Islet precursor cell (in vitro differentiated cells): ENCODE measurements at places on chromosomes 7 and 10.

- DNase-seq, result no peak
Measured at GRCh38 chr10:109202111-109202510, 721.2 kb downstream of the XPNPEP1 start.

DNA sequence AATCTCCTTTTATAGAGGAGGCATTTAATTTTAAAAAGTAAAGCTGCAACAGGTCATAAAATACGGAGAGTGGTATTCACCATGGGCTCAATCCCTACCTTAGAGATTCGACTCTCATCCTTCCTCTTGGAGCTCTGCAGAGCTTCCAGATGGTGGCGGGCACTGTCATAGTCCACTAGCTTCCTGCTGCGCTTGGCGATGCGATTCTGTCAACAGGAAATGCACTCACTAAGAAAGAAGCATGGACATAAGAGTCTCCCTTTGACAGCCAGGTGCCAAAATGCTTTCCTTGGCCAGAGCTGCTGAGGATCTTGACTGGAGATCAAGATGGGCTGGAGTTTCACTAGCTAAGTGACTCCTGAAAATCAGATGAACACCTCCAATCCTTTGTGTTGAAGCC lies 154.4 kb downstream of the AMPH start:
- no peak for DNase-seq

DNA sequence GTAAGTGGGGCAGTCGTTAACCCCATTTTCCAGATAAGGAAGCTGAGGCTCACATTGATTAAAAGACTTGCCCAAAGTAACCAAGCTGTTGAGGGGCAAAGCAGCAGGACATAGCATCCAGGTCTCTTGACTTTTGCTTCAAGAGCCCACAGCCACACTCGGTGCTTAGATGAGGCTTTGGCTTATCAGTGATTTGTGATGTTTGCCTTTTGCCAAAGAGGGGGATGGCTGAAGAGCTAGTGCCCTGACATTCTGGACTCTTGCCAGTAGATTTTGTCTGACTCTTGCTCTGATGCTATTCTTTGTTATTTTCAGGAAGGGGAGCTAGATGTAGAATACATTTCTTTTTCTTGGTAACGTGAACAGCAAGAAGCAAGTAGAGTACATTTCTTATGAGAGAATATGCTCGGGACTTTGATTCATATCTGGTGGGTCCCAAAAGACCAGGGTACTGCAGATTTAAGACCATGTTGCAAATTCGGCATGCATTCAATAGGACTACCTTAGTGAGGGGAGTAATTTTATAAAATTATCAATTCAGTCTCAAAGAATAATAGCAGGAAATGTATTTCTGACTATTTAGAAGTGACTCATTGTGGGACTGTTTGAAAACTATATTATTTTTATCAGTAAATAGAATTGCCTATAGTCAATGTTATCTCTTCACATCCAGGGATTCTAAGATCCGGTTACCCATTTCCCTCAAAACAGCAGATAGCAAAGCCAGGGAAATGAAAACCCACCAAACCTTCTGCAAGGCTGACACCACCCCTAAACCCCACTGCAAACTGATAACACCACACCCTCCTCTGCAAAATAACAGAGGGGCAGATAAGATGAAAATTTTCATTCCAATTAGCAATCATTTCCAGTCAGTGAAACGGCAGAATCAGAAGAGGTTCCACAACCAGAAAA lies 180.0 kb upstream of the BMPER start:
- peak; percentile 43 for DNase-seq

DNA sequence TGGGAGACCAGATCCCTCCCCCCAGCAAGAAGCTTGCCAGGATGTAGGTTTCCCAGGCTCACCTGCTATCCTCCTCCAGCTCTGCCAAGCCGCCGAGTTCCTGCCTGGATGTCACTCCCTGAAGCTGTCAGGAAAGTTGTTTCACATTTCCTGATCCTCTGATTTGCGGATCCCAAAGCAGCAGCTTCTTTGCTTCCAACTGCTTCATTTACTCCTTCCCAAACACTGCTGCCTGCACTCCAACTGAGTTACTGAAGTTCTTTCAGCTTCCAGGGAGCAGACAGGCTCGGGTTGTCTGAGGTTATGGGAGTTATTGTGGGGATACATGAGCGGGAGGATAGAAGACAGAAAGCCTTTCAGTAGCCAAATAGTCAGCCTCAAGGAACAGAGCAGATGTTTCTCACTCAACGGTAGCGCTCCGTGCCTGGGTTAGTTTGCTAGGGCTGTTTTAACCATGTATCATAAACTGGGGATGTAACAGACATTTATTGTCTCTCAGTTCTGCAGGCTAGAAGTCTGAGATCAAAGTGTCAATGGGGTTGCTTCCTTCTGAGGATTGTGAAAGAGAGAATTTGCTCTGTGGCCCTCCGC lies 516.0 kb downstream of the REEP3 start:
- no peak for DNase-seq

- no peak for DNase-seq
Measured at GRCh38 chr7:5580714-5581395, 157.2 kb upstream of the TNRC18 start.

GRCh38 chr10:33917069-33917780 lies 582.8 kb upstream of the NRP1 start:
- DNase-seq, result no peak

- no peak for DNase-seq
Measured at GRCh38 chr7:25073451-25073850, 51.6 kb downstream of the CYCS start.

- no peak for DNase-seq
Measured at GRCh38 chr7:157566631-157567006, 229.8 kb downstream of the DNAJB6 start.

GRCh38 chr7:81074406-81074805 lies 155.6 kb upstream of the SEMA3C start:
- DNase-seq, result no peak

GRCh38 chr7:132451161-132451560 lies 125.1 kb downstream of the PLXNA4 start:
- DNase-seq, result no peak

DNA sequence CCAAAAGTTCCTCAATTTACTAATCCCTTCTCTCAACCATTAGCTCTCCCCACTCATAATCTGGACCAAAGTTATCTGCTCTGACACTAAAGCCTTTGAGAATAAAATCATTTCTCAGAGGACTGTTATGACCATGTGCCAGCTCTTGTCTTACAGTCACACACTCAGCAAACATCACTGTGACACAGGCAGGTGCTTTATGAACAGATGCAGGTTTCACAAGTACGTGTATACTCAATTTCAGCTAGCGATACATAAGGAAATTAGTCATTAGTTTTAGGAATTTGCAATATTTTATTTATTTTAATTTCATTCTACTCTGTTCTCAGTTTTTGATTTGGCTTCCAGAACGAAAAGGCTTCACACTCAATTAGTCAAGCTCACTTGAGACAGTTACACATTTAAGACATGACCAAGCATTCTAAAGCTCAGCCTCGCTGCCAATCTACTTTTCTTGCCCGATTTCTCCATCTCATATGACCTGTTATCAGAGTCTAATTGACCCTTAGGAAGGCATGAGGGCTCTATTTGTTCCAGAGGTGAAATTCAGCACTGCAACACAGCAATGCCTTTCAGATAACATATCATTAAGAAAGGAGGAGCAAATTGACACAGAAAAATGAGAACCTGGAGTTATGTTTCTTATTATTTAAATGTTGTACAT lies 76.8 kb downstream of the TFEC start:
- no peak for DNase-seq

- no peak for DNase-seq
Measured at GRCh38 chr7:55016746-55017090, 2.1 kb upstream of the EGFR start.

DNA sequence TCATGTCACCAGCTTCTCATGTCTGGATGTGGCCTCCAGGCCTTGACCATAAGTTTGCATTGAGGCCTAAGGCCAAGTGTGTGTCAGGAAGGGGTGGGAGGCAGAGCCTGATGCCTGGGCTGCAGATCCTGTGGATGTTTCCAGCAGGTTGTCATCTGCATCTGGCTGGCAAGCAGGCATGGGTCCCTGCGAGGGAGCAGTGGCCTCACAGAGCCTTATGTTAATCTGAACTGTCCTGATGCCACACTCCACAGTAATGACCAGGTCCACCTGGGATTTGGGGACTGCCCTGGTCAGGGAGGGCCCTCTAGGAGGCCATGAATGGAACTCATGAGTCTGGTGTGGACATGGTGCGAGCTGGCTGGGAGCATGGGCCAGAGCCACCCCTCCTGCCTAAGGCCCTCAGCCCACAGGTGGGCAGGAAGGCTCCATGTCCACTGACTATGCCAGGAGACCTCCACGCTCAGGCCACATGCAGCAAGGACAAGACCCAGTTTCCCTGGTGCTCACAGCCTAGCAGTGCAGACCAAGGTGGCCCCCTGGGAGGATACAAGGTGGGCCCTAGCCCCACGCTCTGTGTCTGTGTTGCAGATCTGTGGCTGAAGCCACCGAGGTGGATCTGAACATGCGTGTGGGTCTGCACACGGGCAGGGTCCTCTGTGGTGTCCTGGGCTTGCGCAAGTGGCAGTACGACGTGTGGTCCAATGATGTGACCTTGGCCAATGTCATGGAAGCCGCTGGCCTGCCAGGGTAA lies 83.1 kb downstream of the ADCY1 start:
- DNase-seq, result peak; percentile 40

GRCh38 chr7:379456-380138 lies 89.6 kb downstream of the FOXL3 start:
- DNase-seq, result peak; percentile 60

DNA sequence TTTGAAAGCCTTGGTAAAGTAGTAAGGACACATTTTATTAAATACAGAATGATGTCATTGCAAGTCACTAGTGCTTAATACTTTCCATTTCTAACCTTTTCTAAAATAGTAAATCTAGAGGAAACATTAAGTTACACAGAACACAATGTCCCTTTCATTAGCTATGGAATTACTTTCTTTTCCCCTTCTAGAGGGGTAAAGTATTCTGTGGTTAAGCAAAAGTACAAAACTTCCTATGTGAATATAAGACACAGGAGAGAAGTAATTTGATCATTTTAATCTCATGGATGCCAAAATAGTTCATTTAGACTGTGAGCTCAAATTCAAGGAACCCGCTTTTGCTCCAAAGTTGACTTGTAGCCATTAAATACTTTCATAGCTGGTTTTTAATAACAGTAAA lies 49.8 kb downstream of the SEMA3E start:
- DNase-seq, result no peak

- DNase-seq, result peak; percentile 92
Measured at GRCh38 chr10:25493122-25493893, 318.5 kb downstream of the GPR158 start.

DNA sequence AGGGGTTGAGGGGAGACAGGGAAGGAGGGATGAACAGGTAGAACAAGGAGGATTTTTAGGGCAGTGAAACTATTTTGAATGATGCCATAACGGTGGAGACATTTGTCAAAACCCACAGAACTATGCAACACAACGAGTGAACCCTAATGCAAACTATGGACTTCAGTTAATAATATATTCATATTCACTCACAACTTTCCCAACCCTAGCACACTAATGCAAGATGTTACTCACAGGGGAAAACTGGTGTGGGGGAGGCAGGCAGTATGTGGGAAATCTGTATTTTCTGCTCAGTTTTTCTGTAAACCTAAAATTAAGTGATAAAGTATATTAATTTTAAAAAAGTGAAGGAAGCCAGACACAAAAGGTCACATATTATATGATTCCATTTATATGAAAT lies 17.3 kb downstream of the GNA12 start:
- DNase-seq, result no peak

DNA sequence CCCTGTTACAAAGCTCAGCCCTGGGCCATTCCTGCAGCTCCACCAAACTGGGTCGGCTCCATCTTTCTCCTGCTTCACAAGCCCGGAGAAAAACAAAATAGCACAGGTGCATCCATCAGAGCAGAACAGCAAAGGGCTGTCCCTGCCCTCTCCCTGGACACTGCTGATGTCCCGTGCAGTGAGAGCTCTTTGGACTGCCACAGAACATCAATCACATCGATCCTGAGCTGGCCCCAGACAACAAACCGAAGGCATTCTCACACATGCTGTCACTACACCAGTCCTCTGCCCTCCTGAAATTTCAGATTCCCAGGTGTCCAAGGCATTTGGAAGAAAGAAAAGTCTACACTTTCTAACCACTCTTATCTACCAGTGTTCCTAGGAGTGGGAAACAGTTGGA lies 427.1 kb upstream of the ZMIZ1 start:
- no peak for DNase-seq

DNA sequence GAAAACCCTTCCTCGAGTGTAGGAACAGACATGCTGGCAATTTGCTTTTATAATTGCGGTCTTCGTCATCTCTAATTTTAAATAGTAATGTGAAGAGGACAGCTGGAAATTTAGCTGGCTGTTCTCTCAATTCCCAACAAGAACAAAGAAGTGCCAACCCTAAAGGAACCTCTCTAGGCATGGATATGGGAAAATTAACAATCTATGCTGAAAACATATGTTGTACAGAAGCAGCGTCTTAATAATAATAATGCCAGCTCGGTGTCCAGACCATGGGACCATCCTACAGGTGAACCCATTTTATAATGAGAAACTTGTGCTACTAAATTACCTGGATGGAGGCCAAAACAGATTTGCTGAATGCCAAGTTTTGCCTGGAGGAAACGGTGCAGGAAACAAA lies 641.4 kb upstream of the MGMT start:
- no peak for DNase-seq

DNA sequence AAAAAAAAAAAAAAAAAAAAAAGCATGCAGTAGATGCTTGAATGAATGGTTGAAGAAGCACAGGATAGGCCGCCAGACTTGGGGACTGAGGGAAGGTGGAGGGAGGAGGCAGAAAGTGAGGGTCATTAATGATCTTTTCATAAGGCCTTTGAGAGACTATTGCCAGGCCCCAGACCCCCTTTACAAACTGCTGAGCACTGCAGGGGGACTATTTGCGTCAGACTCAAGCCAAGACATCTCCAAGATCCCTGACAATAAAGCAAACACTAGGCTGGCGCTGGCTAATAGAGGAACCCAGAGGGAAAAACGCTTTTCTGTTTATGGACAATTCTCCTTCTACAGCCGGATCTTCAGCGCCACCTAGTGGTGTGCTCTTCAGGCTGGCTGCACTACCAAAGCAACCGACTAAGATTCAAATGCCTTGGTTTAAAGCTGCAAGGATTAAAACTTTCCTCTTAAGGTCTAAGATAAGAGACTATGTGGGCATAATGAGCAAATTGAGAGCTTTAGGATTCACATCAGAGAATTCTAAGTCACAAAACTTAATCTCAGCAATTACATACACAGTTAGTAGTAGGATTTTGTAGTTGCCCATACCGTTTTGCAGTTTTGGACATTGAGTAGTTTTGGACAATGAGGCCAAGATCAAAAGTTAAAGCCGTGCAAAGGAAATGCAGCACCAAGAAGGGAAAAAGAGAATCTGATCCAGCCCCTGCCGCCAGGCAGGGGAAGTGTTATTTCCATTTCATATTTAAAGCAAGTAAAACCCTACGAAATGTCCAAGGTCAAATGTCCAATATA lies 17.9 kb upstream of the AGK start:
- DNase-seq, result peak; percentile 68
